Stimulated activated memory B cell treated with anti-CD40 and anti-IgM and Interleukin-4, amounts not matched to agents 10 μg/mL and 1 μg/mL and 100 μg/mL, for 72 hours (primary cell): ENCODE measurements at places on chromosomes 11 and 22.
A peak's percentile ranks its signal among the peaks of the same experiment; 100 is the strongest.

GRCh38 chr11:61037441-61038093, 64.7 kb upstream of the CD5 start:
- ATAC-seq, result no peak

DNA sequence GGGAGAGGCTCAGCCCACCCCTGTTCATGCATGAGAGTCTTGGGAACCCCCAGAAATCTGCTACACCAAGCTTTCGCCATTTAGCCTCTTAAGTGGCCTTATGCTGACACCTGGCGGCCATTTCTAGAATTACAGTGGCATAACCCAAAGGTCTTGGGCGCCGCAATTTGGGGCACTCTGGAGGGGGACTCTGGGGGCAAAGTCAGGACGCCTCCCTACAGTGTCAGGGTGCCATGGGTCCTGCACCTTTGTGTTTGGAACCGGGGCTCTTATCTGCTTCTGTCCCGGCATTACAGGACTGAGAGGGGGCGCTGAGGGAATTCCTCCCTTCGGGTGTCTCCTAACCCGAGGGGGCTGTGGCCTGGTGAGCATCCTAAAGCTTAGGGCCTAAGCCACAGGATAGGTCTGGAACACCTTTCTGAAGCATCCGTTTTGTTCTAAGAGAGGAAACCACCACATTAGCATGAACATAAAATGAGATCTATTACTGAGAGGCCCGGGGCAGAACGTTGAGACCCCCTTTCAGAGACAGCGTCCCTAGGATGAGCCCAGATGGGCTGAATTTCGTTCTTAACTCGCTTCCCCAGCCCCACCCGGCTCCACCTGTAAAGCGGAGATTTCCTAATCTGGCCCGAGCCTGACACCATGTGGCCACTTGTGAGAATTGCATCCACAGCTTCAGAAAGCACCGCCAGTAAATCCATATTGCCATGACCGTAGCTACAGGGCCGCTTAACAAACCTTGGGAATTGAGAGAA, 9.3 kb downstream of the INS start:
- peak; percentile 70 for ATAC-seq

GRCh38 chr11:65329478-65329877, 4.2 kb upstream of the DPF2 start:
- no peak for ATAC-seq

DNA sequence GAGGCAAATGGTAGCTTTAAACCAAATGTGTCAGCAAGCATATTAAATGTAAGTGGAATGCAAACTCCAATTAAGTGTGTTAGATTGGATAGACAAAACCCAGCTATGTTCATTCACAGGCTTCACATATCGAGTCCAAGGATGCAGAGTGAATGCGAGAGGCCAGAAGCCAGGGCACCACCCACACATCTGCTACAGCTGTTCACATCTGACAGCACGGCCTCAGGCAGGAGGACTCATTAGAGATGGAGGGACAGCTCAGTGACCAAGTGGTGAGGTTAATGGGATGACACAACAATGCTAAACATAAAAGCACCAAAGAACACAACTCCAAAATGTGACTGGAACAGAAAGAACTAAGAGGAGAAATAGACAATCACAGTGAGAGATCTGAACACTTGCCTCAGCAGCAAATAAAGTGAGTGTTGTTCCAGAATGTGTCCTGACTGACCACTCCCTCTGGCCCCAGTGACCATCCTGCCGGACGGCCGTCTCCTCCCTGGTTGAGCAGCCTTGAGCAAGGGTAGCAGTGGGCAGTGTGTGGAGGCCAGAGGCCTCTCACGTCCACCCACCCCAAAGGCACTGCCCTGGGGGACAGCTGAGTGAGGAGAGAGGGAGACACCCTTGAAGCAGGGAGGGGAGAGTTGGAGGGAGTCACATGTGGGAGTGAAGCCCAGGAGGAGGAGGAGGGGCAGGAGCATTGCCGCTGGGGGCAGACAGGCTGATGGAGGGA, 23.8 kb downstream of the ALG12 start:
- ATAC-seq, result no peak
